ENCODE measurements at places on chromosomes 11 and 22.

DNA sequence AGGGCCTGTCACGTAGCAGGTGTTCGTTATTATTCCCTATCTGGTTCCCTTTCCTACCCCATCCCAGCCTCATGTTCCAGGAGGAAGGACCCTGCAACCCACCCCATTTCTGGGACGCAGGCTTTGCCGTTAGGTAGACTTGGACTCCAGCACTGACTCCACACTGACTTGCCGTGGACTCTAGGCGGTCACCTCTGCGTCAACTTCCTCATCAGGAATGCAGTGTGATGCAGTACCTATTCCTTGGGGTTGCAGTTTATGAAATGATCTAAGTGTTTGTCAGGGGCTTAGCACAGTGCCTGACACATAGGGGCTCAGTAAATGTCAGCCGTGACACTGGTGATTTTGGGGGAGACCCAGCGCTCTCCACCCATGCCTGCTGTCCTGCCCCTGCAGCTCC lies 16.8 kb downstream of the DGKZ start:
- DNase-seq: no peak

DNA sequence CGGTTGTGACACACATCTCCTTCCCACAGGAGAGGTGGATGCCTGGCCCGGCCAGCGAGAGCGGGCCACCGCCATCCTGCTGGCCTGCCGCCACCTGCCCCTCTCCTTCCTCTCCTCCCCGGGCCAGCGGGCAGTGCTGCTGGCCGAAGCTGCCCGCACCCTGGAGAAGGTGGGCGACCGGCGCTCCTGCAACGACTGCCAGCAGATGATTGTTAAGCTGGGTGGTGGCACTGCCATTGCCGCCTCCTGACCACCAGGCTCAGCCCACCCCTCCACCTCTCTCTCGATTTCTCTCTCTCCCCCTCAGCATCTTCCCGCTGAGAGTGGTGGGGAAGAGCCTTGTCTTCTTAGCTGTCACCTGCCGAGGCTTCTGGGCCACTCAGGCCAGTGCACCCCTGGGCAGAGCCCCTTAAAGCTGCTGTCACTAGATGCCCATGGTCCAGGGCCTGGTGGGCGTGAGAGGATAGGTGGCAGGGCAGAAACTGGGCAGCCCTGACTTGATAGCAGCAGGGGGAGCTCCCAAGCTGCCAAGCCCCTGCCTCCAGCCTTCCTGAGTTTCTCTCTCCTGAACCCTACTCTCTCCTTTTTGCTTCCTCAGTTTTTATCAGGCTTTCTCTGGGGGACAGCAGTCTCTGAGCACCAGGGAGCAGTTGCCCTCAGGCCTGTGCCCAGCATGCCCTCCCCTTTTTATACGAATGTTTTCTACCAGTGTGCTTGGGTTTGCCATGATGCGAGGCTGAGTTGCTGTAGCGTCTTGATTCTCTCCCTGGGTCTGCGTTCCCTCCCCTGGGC lies 9.3 kb downstream of the SHISA8 start:
- DNase-seq: no peak

- DNase-seq: no peak
Observed at GRCh38 chr11:77776455-77776854, 44.1 kb downstream of the RSF1 start.

GRCh38 chr22:21587803-21588611 lies 20.5 kb downstream of the UBE2L3 start:
- no peak for DNase-seq

GRCh38 chr11:130068986-130069658 lies 572 bp upstream of the APLP2 start:
- no peak for DNase-seq

- no peak for DNase-seq
Observed at GRCh38 chr22:35299217-35299672, 449 bp upstream of the TOM1 start.

DNA sequence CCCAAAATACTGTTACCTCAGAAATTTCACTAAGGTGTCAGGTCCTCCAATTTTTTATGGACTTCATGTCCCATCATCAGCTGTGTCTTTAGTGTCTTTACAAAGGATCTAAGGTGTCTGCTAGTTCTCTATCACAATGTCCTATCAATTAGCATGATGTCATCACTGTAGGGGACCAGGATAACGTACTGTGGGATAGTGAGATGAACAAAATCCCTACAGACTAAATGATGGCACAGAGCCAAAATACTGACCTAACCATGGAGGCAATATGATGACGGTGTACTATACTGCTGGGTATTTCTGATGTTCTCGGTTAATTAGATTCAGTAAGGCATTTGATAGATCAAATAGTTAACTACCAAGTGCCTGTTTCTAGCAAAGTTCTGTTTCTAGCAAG lies 82.5 kb downstream of the SBF2 start:
- DNase-seq: no peak

DNA sequence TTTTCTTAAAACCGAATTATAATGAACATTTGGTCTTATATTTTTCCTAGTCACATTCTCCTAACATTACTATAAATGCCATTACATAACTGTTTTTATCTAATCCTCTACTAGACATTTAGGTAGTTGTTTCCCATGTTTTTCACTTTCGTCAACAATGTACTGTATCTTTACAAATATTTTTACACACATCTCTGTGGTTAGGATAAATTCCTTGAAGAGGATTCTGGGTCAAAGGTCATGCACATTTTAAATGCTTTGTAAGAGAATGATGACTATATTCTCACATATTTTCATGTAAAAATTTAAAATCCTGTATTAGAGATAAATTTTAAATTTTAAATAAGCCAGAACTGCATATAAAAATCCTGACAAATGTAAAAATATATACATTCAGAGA lies 61.3 kb upstream of the CLNS1A start:
- DNase-seq: no peak

DNA sequence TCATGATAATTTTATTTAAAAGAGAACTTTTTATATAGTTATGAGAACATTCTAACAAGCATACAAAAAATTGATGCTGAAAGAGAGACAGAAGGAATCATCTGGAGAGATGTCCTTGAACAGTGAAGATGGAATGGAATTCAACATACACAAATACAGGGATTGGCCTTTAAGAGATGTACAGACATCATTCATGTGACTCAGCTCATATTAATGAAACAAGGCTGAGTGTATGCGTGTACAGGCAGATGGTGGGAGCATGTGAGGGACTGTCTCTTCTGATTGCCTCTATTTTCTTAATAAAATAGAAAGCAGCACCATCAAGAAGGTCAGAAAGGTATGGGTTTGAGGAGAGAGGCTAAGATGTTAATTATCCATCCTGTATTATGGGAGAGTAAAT lies 793.3 kb downstream of the CNTN5 start:
- no peak for DNase-seq

GRCh38 chr22:17232406-17232805 lies 13.2 kb upstream of the ADA2 start:
- no peak for DNase-seq

DNA sequence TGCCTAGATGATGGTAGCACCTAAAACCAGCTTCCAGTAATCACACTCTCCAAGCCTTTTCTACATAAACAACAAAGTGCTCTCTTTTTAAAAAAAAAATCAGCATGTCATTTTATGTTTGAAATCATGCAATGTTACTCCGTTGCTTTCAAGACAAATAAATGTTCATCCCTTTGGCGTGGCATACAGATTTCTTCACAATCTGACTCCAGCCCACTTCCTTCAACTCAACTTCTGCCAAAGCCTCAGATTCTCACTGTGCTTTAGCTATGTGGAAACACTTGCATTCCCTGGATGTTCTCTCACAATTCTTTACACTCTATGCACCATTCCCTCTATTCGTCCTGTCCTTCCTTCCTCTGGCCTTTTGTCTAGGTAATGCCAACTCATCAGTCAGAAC lies 206.3 kb upstream of the BLID start:
- DNase-seq: no peak

GRCh38 chr11:95100856-95101507 lies 11.3 kb downstream of the ENDOD1 start:
- no peak for DNase-seq

DNA sequence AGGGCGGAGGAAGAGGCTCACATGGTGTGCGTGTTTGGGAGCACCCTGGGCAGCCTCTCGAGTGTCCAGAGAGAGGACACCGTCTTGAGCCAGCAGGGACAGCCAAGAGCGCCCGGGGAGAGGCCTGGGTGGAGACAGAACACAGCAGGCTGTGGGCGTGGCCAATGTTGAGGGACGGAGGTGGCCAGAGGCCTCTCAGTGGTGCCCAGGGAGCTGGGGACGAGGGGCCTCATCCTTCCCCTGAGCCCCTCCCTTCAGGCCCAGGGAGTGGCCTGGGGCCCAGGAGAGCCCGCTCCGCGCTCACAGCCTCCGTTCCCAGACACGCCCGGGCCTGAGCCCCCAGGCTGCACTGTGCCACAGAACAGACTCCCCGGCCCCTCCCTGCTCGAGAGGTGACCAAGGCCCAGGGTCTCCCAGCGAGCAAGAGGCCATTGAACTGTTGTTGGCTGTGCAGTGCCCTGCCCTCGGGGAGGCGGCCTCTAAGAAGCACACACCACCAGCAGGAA lies 48.4 kb downstream of the CDKN1C start:
- DNase-seq: no peak

- no peak for DNase-seq
Observed at GRCh38 chr11:35845860-35846259, 98.0 kb upstream of the LDLRAD3 start.

GRCh38 chr22:26592421-26592891 lies 2.5 kb upstream of the TPST2 start:
- DNase-seq: no peak

DNA sequence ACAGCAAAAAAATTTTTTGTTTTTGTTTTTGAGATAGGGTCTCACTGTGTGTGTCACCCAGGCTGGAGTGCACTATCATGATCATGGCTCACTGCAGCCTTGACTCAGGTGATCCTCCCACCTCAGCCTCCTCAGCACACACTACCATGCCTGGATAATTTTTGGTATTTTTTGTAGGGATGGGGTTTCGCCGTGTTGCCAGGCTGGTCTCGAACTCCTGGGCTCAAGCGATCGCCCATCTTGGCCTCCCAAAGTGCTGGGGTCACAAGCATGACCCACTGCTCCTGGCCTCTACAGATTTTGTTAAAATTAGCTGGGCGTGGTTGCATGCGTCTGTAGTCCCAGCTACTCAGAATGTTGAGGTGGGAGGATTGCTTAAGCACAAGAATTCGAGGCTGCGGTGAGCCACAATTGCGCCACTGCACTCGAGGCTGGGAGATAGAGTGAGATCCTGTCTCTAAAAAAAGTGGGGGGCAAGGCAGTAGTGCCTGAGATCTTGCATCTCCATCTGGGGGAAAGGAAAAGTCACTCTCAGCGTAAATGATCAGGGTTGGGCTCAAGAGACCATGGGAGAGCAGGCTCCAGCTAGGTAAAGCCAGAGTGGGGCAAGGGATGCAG lies 10.6 kb upstream of the DGKZ start:
- no peak for DNase-seq

DNA sequence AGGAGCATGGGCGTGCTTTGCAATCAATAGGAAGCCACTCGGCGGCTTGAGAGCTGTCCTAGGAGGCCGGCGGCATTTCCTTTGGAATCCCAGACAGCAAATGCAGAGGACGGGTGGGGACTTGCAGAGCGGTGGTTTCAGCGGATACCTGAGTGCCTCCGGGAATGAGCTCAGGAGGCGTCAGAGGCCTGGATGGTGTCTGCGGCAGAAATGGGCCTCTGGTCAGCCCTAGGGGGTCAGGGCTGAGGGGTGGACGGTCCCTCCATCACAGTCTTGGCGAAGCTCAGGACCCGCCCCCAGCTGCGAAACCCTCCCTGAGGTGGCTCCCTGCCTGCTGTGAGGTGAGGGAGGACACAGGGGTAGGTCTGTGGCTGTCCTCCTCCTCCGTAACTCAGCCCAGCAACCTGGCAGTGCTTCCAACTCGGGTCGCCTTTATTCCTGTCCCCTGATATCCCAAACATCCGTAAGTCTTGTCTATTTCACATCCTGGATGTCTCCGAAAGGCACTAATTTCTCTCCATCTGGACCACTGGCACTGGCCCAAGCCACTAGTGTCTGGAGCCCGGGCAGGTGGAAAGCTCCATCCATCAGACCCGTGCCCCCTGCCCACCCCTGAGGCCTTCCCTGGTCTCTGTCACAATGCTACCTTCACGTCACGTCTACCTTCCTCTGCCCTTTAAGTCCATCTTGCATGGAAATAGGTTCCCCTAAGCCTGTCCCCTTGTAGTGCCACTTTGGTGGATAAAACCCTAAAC lies 686.6 kb downstream of the BRD1 start:
- DNase-seq: no peak

- no peak for DNase-seq
Observed at GRCh38 chr11:117300283-117300663, 9.1 kb downstream of the BACE1-AS start.

- no peak for DNase-seq
Observed at GRCh38 chr11:17544181-17544622, at the start of gene USH1C. Gene USH1C, minus strand, starts transcription at chr11:17544416. Its CDS starts 109 bp downstream, at chr11:17544307.

DNA sequence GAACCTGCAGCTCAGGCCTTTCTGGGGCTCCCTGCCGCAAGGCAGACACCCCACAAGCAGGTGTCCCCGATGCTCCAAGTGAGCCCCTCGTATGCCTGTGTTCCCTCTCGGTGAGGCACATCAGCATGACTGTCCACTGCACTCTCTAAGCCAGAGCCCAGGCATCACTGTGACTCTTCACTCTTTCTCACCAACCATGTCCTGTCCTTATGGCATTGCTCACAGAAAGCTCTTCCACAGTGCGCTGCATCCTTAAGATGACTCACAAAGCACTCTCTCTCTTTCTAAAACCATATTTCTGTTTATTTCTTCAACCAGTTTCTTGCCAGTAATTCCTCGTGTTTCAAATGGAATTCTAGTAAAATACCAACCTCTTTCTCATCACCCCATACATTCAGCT lies 18.1 kb downstream of the GAB4 start:
- DNase-seq: no peak

- no peak for DNase-seq
Observed at GRCh38 chr11:1932105-1932480, 12.6 kb downstream of the TNNT3 start.

DNA sequence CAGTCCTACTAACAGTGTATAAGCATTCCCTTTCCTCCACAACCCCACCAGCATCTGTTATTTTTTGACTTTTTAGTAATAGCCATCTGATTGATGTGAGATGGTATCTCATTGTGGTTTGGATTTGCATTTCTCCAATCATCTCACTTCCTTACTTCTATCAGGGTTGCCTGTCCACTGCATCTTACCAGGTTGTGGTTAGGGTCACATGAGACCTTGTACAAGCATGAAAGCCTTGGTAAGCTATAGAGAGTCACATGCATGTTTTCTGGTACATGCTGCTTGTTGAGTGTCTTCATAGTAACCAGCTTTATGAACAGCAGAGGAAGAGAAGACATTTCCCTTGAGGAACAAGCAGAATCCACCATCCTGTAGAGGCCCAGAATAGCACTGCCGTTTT lies 102.9 kb upstream of the PAX6 start:
- no peak for DNase-seq

DNA sequence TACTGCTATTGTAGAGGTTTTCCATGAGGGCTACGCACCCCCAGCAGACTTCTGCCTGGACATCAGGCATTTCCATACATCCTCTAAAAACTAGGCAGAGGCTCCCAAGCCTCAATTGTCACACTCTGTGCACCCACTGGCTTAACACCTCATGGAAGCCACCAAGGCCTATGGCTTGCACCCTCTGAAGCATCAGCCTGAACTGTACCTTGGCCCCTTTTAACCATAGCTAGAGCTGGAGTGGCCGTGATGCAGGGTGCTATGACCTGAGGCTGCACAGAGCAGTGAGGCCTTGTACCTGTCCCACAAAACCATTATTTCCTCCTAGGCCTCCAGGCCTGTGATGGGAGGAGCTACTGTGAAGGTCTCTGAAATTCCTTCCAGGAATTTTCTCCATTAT lies 33.9 kb downstream of the AAMDC start:
- DNase-seq: no peak

GRCh38 chr11:128714881-128715280 lies 21.0 kb downstream of the FLI1 start:
- no peak for DNase-seq

GRCh38 chr11:614021-614622 lies 1.6 kb downstream of the IRF7 start:
- no peak for DNase-seq
